NCI-H69 (cell line): ENCODE measurements at places on chromosomes 2 and 18.

GRCh38 chr2:29220506-29221270 lies 105.5 kb downstream of the CLIP4 start:
- no peak for DNase-seq

DNA sequence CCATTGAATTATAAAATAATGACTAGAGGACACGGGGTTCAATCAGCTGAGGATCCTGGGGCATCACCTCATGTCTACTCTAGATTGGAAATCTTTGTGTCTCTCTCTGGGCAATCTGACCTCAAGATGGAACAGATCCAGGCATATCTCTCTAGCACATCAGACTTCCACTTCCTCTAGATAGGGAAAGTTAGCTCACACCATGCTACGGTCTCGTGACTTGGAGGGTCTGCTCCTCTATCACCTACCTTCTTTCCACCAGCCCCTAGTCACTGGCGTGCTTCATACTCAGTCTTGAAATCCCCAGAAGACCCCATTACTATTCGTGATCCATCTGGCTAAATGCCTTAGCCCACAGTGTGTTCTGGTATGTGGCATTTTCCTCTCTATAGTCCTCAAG lies 148.8 kb downstream of the ANKRD44 start:
- no peak for DNase-seq

GRCh38 chr2:6627316-6627715 lies 238.4 kb downstream of the CMPK2 start:
- DNase-seq = no peak

DNA sequence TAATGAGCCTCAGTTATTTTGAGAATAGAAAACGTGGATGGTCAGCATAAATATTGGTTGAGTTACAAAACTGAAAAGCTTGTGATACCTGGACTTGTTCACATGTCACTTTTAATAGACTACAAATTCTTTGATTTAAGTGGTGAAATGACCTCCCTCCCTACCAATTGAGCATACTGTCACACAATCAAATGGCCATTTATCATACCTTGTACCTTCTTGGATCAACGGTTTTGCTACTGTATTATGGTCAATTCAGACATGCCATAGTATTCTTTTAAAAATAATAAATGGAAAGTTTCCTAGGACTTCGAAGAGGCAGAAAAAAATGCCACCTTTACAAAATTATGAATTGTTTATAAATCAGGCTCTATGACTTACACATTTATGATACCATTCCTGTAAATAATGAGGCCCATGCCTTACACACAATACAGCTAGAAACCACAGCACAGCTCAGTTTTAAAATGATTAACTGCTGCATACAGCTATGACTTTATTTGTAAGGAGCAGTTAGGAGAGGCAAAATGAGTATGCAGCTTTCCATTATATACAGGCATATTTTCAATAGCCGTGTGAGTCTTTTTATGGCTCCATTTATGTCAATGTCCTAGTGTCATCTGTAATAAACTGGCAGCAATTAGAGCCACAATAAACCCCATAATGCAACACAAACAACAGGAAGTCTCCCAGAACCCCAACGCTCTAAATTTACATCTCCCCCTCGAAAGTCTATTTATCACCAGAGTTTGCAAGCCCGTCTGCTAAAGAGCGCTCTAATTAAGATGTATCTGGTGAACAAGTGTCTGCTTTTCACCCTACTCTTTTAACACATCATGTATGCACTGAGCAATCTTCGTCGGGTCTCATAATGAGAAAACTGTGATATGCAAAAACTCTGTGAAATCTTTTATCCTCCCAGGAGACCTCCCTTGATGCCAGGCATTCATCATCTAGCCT lies 176.1 kb downstream of the ZNF521 start:
- peak; percentile 83 for DNase-seq

- no peak for DNase-seq
These were observed 225.7 kb upstream of the FOSL2 start for GRCh38 chr2:28166956-28167355.

- DNase-seq = no peak
These were observed 112.5 kb upstream of the SH3BP4 start for GRCh38 chr2:234839285-234839684.

DNA sequence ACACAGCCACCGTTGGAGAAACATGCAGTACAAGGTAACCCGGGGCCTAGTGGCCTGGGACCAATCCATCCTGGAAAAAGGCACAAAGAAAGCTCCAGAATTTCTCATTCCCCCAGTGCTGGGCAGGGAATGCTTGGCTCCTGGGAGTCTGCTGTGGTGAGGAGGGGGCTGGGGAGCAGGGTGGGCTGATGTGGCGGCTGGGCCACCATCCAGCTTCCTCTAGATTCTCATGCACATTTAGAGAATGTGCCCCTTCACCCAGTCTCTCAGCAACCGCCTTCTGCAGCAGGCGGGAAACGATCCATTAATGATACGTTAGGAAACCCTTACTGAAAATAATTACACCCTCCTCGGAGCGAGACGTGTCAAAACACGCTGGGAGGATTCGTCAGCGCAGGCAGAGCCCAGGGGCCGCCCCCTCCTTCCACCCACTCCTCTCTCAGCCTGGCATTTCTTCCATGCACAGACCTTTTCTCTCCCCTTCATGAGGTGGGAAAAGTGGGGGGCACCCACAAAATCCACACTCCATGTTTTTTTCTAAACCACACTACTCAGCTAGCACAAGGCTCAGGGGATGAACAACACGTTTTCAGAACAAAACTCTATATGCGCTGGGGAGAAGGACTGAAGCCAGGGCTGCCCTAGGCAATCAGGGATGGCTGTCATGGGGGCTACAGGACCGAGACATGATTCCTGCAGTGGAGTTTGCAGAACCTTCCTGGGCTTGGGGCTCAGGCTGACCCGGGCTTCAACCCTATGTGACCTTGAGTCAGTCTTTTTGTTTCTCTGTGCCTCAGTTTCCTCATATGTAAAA lies 56.1 kb upstream of the SMAD7 start:
- DNase-seq = peak; percentile 99

DNA sequence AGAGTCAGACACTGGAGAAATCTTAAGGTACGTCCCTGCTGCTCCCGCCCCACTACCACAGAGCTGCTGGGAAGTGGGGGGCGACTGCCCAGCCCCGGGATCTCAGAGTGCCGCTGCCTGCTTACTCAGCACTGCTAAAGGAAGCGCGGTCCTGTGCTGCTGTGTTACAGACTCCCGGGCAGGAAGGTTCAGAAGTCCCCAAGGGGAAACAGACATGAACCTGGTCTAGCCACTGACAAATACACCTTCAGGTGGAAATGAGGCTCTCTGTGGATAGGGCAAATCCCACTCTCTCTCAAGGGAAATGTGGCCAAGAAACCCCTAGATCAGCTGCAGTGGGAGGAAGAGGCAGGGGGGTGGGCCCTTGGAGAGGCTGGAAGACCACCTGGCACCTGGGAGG lies 13.7 kb downstream of the MTERF4 start:
- DNase-seq = no peak

DNA sequence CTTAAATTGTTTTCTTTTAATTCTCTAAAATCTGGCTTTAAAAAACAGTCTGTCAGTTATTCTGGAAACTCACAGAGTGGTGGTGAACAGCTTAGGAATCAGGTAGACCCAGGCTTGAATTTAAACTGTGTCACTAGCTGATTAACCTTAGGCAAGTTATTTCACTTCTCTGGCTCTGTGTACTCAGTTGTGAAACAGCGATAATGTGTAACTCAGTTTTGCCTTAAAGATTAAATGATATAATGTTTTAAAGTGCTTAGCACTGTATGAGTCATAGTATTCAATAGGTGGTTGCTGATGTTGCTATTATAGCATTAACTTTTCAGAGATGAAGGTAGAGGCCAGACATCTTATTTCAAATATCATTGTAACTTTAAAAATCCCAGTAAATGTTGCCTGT lies 40.7 kb downstream of the PKP4 start:
- DNase-seq = no peak

GRCh38 chr18:41655074-41655473 lies 300.0 kb upstream of the PIK3C3 start:
- peak; percentile 91 for DNase-seq

DNA sequence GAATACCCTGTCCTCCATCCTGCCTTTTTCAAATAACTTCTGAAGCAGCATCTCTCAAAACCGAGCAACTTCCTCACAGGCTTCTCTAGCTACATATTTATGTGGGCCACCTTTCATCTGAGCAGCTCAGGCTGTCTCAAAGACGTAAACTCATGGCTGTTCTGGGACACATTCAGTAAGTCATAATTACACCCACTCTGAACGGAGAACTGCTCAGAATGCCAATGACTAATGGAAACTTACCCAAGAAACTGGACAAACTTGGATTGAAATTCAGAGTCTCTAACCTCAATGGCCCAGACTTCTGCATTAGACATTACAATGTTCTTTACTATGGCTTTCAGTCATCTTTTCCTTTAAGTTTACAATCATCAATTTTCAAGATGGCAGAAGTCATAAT lies 145.2 kb downstream of the RAD51AP2 start:
- DNase-seq = no peak

DNA sequence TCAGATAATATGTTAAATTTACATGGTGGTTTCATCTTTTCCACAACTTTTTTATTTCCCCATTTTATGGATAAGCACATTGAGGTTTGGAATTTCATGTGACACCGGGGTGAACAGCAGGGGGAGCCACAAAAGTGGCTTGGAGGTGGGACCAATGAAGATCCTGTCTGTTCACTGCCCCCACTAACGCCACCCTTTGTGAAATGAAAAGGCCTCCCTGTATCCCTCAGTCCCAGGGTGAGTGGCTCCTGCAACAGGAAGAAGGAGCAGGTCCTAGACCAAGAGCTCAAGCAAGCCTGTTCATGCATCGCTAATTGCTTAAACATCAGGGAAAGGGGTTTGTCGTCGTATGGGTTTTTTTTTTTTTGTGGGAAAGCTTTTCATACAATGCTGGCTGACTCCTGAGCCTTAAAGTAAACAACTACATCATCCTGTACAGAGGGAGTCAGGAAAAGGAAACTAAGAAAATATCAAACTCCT lies 267.8 kb upstream of the EPAS1 start:
- DNase-seq = no peak

- no peak for DNase-seq
These were observed 387.6 kb upstream of the SPRED2 start for GRCh38 chr2:65819963-65820362.

DNA sequence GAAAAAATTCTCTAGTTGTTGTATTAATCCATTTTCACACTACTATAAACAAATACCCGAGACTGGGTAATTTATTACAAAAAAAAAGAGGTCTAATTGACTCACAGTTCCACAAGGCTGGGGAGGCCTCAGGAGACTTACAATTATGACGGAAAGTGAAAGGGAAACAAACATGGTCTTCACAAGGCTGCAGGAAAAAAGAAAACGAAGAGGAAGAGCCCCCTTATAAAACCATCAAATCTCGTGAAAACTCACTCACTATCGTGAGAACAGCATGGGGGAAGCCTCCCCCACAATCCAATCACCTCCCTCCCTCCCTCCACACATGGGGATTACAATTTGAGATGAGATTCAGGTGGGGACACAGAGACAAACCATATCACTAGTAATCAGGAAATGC lies 61.7 kb upstream of the SPTBN1 start:
- no peak for DNase-seq

DNA sequence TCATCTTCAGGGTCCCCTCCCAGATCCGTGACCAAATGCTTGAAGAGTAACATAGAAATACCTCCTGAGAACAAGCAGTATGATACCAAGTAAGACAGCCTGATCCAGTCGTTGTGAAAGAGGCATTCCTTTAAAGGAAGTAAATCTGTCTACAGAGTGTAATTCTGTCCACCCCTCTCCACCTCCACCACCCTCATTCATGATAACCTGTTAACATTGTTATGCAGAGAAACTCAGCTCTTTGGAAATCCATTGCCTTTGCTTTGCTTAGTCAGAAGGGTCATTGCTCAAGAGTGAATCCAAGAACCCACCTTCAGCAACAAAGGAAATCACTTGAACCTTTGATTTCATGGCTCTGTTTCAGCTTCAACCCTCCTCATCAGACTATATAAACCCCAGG lies 155.6 kb downstream of the CYP26B1 start:
- no peak for DNase-seq

GRCh38 chr2:203143391-203143790 lies 95.4 kb upstream of the CYP20A1 start:
- peak; percentile 39 for DNase-seq

GRCh38 chr2:190180313-190181122 lies 118.0 kb upstream of the MSTN start:
- DNase-seq = peak; percentile 71

DNA sequence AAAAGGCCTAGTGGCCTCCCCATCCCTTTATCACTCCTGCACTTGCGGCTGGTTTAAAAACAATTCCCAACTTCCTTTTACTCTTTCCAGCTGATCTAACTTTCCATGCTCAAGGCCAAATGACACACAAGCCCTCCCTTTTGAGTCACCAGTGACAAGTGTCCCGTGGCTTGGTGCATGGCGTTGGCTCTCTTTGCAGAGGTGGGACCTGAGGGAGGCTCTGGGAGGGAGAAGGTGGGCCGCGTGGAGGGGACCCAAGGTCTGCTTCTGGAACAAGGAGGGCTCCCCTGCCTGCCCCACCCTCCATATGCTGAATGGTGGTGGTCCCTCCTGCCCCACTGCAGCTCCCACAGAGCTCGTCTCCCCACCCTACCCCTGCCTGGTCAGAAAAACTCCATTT lies 30.8 kb upstream of the HPCAL1 start:
- no peak for DNase-seq

DNA sequence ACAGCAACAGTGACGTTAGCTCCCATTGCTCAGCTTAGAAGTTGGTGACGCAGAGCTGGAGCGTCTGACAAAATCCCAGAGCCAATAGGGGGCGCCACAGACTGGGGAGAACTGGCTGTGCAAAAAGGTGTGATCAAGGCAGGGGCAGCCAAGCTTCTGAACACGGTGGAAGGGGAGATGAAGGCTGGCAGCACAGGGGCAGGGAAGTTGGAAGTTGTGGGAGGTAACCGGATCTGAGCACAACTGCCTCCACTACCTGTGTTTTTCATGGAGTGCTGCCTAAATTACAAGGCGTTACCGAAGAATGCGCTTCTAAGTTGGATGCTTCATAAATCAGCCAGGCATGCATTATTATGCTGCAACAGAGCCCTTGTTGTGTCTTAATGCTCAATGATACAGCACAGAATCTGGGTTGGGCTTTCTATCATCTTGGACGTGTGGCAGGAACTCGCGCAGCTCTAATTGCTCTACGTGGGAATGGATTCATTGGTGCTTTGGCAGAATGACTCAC lies 370.0 kb downstream of the SLC4A3 start:
- DNase-seq = peak; percentile 50

GRCh38 chr2:190837952-190838361 lies 42.7 kb upstream of the GLS start:
- no peak for DNase-seq

GRCh38 chr2:177429688-177430325 lies 37.2 kb downstream of the AGPS start:
- no peak for DNase-seq

- DNase-seq = no peak
These were observed 36.6 kb downstream of the GORASP2 start for GRCh38 chr2:170965446-170966225.

DNA sequence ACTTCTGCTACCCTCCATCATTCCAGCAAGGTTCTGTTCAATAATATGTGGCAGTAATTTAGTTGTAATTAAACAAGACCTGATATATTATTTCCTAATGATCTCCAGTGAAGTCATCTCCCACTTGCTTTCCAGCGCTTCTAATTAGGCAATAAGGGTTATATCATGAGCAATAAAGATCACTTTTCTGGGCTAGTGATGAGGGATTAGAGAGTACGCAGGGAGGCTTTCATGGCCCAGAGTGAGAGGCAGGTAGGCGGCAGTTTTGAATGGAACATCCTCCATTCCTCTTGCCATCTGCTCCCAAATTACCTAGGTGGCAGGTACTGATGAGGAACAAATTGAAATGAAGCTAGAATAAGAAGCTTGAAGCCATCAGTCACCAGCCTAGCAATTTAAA lies 358.1 kb upstream of the SYT4 start:
- peak; percentile 98 for DNase-seq
